Ureter (tissue), 1 donor: ENCODE measurements at places on chromosomes 4 and X. TPM values are rescaled to one million over a fixed set of nuclear protein-coding genes. Genes with fewer than 3 reads are reported as not detected.

- no peak for DNase-seq
Measured at GRCh38 chr4:12126474-12126873, 697.8 kb upstream of the HS3ST1 start.

GRCh38 chr4:8163026-8163425, 4.4 kb upstream of the ABLIM2 start:
- no peak for DNase-seq

- DNase-seq = no peak
Measured at GRCh38 chrX:112784692-112785091, 55.9 kb downstream of the AMOT start.

The ADAM29 gene
- total RNA-seq = not detected

The SPATA4 gene
- not detected for total RNA-seq
